ENCODE measurements at places on chromosomes 2 and 18. TPM values are rescaled to one million over a fixed set of nuclear protein-coding genes. Genes with fewer than 3 reads are reported as not detected.

The GKN1 gene
- not detected for total RNA-seq

The IL36G gene
- total RNA-seq, result not detected

The ACVR1C gene
- 2.0 TPM for total RNA-seq

The CFAP53 gene
- total RNA-seq, result 0.26 TPM
